ENCODE measurements at places on chromosomes 12 and 14.

DNA sequence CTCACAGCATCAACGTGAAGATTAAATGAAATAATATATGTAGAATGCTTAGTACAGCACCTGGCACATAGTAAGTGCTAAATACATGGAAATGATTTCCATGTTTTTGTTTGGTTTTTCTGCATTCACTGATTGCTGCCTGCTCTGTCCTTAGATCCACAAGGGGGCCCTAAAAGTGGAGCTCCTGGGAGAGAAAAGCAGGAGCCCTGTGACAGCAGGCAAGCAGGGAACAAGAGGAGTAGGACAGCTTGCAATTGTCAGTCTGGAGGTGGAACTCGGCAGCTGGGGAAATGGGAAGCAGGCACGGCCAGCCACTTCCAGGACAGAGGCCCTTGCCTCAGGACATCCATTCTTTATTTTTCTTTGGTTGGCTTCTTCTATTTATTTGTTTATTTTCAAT, 292.9 kb downstream of the BMP4 start:
- DNase-seq, result peak; percentile 4

DNA sequence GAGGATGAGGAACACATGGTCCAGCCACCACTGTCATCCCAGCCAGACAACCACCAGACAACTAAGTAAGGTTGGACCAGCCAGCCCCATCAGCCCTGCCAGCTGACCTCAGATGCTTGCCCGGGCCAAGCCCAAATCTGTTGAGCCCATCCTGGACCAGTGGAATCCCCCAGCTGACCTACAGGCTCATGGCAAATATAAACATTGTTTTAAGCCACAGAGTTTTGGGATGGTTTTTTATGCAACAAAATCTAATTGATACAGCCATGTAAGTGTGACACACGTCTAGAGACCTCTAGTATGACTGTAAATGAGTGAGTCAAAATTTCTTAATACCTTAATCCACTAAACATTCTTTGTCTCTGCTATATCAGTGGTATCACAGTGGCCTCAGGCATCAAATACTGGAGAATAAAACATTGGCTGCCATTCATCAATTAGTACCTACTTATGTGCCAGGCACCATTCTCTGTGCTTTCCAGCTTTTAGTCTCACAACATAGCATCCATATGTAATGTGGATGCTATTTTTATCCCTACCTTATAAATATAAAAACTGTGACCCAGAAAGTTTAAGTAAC, 24.2 kb upstream of the NT5DC3 start:
- peak; percentile 49 for DNase-seq

- DNase-seq, result no peak
Measured at GRCh38 chr12:104212516-104212915, 3.1 kb upstream of the TXNRD1 start.

DNA sequence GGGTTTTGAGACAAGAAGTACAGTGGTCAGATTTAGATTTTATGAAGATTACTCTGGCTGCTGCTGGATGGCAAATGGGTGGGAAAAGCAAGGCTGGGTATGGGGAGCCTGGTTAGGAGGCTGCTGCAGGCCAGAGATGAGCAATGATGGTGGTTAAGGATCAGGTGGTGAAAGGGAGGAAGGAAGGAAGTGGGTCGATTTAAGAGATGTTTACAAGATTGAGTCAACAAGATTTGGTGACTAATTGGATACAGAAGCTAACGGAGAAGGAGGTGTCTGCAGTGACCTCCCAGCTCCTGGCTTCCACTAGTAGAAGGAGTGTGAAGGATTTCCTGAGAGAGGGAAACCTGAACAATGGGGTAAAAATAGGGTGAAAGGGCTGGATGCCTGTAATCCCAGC, 18.7 kb downstream of the NOS1 start:
- no peak for DNase-seq

DNA sequence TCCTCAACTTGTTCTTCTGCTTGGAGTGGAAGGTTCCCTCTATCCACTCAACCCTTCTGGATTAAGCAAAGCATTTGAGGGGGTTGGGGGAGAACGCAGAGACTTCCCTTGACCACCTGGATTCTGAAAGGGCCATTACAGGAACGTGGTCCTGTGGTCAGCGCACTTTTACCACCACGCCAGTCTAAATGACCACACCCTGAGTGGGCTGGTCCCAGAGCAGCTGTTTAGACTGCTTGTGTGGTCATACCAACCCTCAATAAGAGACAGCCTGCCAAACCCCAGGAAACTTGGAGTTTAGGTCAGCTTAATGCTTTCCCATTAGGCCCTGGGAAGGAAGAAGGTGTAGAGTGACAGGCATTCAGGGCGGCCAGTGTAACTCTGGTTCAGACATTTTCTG, 165.5 kb upstream of the ATP2B1 start:
- no peak for DNase-seq

GRCh38 chr12:14562279-14562678, 5.4 kb downstream of the PLBD1 start:
- DNase-seq, result no peak

GRCh38 chr12:44296624-44297197, 460.8 kb downstream of the TMEM117 start:
- DNase-seq, result no peak

DNA sequence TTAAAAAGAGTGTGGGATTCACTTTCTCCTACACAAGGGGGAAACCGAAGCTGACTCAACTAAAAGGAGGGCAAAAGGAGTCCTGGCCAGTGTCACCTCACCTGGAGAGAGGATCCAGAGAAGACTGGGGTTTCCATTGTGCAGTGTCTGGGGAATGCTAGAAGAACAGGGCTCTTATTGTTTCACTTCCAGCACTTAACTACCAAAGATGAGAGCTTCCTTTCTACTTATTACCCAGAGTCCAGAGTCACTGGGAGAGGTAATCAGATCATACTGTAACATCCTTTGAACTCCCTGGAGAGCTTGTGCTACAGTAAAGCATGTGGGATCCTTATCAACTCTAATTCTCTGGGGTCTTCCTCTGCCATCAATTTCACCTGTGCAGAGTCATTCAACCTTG, 148.4 kb upstream of the BCL2L14 start:
- DNase-seq, result no peak

- no peak for DNase-seq
Measured at GRCh38 chr12:95037906-95038305, 34.4 kb upstream of the NDUFA12 start.

DNA sequence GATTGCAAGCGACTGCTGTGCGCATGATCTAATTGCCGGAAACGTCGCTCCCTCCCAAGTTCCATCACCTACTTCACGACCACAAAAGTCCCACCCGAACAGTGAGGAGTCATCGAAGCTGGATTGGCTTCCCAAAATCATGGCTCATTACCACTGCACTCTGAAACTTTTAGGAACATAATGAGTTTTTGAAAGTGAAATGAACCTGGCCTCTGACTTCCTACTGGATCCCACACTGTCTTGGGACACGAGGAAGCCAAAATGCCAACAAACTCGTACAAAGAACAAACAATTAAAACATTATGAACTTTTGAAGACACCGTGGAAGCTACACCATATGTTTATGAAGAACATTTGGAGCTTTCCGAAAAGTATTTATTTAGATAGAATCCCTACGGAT, 334.8 kb upstream of the TMPO start:
- DNase-seq, result no peak

- peak; percentile 1 for DNase-seq
Measured at GRCh38 chr12:85322715-85323114, 42.7 kb downstream of the ALX1 start.

DNA sequence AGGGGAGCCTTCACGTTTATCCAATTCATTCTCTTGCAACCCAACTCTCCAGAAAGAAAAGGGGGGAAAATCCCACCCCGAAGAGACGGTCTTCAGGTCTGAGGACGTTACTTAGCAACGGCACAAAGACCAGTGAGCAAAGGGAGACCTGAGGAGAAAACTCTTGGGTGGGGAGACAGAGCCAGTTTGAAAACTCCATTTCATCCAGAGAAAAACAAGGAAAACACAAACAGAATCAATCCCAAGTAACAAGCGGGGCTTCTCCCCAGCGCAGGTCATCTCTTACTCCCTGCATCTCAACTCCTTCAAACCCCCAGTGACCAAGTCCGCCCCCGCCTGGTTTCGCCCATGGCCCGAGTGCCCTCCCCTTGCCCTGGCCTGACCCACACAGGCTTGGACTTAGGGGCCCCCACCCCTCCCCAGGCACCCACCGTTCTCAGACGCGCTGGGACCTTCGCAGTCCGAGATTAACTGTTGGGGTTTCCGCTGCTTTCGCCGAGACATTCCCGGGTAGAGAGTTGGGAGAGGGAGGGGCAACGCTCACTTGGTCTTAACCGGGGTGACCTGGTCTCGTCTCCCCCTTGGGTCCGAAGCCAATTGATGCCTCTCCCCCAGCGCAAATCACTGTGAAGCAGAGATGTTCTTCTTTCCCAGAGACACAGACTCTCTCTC, 10.4 kb upstream of the SALL2 start:
- no peak for DNase-seq

DNA sequence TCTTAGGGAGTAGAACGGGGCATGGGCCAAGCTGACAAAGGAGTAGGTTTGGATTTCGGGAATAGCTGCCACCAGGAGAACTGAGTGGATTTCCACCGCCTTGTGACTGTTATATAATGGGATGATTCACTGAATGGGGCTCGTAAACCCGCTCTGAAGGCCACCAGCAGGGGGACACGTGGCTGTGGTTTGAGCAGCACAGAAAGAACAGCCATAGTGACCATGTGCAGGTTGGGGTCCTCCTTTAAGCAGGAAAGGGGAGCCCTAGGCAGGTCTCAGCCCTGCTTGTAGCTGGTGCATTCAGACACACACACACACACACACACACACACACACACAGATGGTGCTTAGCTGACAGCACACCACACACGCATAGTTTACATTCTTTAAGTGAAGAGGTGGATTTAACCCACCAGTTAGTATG, 8.6 kb upstream of the ASB2 start:
- peak; percentile 85 for DNase-seq

GRCh38 chr12:65568517-65568916, 255.8 kb upstream of the HMGA2 start:
- DNase-seq, result no peak

DNA sequence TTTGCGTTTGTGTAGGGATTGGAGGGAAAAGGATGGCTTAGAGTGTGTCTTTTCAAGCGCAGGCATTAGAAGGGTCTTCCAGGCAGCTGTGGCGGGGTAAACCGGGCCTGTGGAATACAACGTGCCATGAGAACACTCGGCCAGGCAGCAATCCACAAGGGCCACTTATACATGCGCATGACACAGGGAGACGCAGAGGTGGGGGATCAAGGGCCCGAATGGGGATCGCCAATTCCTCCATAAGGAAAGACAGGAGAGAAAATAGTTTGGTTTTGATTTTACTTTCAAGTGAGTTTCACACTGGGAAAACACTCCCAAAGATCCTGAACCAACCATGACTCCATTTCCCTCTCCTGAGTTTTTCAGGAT, 71.6 kb downstream of the SPRING1 start:
- DNase-seq, result no peak

DNA sequence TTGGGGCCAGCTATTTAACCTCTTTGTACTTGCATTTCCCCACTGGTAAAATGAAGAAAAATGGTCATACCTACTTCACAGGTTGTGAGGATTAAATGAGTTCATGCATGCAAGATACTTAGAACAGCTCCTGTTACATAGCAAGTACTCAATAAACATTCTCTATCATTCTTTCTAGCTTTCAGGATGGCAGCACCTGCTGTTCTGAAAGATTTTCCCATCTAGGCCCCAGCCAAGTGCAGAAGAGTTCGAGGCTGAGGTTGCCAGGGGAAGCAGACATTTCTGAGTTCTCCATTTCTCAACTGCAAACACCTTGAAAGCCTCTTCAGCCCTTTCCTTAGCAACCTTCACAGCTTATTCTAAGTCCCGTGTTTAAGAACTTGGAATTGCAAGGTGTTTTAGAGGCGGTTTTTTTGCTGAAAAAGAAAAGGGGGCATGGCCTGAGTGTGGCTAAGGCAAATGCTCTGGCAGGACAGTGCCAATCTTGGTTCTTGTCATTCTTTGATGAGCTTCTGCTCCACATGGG, 73.0 kb upstream of the PRMT8 start:
- DNase-seq, result no peak

DNA sequence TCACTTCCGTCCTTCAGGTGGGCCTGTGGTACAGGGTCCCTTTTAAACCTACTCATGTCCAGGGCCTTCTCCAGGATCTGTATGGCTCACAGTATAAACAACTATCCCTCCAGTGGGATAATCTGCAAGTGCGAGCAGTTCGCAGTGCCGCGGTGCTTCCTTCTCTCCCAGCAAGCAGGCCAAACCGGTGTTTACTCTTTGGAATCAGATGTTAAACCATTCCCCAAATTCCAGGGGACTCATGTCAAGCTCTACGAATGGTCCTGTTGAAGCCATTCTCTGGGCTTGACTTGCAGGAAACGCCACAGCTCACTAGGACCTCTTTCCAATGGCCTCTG, 59.6 kb downstream of the OR11H12 start:
- no peak for DNase-seq

GRCh38 chr12:113758165-113758924, 207.8 kb downstream of the RBM19 start:
- DNase-seq, result no peak
